ENCODE measurements at places on chromosomes 3 and 15.

- no peak for DNase-seq
Observed at GRCh38 chr3:138289260-138289659, 40.4 kb downstream of the NME9 start.

- DNase-seq = no peak
Observed at GRCh38 chr3:57876632-57877031, 120.5 kb downstream of the SLMAP start.

DNA sequence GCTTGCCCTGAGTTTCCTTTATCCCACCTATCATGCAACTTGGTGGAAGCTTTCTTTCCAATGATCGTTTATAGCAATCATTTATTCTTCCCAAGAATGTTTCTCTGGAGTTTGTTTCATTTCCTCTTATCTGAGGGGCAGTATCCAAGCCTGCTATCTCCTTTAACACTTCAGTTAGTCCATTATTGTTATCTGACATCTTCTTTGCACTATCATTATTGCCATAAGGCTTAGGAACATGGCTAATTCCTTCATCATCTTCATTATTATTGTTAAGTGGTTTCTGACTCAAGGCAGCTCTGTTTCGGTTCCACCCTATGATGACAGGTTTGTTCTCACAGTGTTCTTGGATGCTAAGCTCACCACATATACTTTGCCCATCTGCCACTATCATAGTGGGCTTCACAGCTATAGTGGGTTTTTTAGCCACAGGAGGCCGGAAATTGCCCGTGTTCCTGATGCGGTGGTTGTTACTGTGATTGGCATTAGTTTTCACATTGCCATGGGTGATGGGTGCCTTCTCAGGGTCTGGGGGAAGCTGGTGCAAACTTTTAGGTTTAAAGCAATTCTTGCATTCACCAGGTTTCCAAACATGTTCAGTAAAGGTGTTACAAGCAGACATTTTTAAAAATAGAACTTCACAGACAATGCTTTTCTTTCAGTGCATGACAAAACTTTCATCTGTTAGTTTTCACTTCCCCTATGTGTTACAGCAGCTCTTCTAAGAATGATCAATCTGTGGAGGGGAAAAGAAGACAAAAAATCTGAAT is 110.6 kb upstream of the TSPAN3 start:
- DNase-seq = no peak

GRCh38 chr3:196741249-196741889 is 1.7 kb downstream of the PAK2 start:
- no peak for DNase-seq

- DNase-seq = no peak
Observed at GRCh38 chr15:76107169-76107568, 47.4 kb downstream of the TMEM266 start.

- DNase-seq = no peak
Observed at GRCh38 chr3:43582866-43583265, 38.9 kb downstream of the ANO10 start.
